Mucosa of gallbladder (tissue), 1 donor: ENCODE measurements at places on chromosomes 16 and 17. TPM values are rescaled to one million over a fixed set of nuclear protein-coding genes. Genes with fewer than 3 reads are reported as not detected.

TMIGD1 gene
- not detected for total RNA-seq

CSH2 gene
- total RNA-seq = not detected

ABCA10 gene
- total RNA-seq = 8.7 TPM

CBFA2T3 gene
- total RNA-seq = 5.2 TPM

GRCh38 chr17:74345433-74346241, 16.0 kb downstream of the BTBD17 start:
- DNase-seq = no peak

- no peak for DNase-seq
These were observed 1621.6 kb downstream of the CDH8 start for GRCh38 chr16:60414613-60415012.

DNA sequence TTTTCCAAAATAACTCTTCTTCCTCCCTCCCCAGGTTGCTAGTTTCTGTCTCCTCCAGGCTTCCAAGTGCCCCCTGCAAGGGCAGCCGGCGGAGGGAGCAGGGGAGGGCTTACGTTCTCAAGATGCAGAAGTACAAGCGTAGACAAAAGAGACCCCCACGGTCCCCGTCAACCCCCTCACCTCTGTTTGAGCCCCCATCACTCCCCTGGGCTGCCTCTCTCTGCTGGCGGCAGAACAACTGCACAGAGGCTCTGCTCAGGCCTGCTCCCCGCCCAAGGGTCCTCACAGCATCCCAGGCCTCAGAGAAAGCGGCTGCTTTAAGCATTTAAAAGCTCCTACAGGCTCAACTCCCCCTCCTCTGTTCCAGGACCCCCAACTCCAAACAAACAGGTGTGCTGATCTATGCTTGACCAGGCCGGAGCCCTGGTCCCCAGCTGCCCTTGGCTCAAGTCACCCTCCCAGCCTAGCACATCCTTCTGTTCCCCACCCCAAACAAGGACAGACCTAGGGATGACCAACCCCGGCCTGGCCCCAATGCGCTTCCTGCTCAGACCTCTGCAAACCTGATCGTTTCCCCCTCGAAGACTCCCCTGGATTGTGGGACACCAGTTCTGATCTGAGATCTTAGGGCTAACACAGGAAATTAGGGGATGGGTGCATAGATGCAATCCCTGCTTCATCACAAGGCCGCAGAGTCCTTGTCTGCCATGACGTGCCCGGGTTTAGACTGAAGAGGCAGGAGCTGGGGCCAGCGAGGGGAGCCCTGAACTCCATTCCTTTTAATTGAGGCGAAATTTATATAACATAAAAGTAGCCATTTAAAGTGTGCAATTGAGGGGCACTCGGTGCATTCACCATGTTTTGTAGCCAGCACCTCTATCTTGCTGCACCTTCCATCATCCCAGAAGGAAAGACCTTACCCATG, 17.2 kb upstream of the RBFOX3 start:
- no peak for DNase-seq

GRCh38 chr16:87541872-87542234, 49.0 kb upstream of the ZCCHC14 start:
- no peak for DNase-seq

DNA sequence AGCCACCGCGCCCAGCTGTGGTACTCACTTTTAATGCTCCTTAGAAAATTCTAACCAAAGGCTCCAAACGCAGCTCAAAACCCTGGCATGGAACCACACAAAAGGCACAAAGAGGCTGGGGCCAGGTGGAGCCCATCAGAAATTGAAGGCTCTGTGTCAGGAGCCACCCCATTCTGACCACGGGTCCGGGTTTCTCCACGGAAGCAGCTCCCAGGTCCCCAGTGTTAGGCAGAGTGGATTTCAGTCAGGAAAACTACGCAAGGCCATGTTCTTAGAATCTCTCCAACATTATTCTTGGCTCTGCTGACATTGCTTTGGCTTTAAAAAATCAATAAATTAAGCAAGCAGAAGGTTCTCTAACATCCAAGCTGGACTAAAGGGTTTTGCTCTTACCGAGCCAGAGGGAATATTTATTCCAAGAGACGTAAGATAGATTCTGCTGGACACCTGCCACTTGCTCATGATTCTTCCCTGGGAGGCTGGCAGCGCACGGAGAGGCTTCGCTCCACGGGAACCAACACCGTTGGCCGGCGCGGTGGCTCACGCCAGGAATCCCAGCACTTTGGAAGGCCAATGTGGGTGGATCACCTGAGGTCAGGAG, 93.5 kb downstream of the NXN start:
- DNase-seq = peak; percentile 61

DNA sequence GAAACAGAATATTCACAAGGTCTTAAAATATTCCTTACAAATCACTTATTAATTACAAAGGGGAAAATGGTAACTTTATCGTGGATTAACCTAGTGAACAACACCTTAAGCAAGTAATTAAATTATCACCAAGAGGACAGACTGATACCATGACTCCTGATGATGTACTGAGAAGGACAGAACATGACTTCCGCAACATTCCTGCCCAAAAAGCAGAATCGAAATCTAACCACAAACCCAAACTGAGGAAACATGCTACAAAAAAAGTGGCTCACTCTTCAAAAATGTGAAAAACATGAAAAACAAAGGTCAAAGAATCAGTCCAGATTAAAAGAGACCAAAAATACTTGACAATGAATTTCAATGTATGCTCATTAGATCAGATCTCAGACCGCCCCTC, 151.5 kb downstream of the AATF start:
- DNase-seq = no peak

DNA sequence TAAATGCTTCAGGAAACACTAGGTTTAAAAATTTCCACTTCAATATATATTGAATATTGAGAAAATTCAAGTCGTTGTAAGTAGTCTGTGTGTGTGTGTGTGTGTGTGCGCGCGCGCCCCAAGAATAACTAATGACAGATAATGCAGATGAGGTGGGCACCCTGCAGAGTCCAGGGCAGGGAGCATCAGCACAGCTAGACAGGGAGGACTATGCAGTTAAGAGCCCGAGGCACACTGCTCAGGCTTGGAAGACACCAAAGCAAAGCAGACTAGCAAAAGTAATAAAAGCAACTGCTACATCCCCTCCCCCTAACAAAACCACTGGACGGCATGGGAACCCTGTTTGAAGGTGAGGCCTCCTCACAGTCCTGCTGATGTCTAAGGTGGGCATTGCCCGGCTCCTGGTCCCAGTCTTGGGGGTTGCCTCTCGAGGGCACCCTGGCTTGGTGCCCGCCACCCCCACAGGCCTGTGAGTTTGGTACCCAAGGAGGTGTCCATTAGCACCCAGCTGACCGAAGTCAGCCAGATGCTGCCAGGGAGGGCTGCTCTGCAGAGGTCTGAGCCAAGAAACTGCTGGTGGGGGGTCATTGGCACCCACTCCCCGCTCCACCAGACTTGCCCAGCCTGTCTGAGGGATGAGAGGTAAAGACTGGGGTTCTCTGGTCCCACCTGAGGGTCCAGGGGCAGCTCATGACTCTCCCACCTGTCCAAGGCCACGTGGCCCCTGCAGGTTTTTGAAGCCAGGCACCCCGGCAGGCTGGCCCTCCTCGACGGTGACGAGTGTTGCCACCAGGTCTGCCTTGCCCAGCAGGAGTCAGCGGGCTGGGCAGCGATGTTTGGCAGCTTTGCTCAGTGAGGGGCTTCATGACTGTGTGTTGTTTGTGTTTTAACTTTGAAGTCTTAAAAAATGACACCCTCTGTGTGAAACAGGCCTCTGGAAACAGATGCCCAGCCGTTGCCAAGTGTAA, 18.7 kb downstream of the LRRC75A start:
- DNase-seq = no peak
